Peyer's patch (tissue), 4 donors: ENCODE measurements at places on chromosomes 12 and 14.

GRCh38 chr12:44100264-44100663 lies 264.4 kb downstream of the TMEM117 start:
- DNase-seq, result no peak

DNA sequence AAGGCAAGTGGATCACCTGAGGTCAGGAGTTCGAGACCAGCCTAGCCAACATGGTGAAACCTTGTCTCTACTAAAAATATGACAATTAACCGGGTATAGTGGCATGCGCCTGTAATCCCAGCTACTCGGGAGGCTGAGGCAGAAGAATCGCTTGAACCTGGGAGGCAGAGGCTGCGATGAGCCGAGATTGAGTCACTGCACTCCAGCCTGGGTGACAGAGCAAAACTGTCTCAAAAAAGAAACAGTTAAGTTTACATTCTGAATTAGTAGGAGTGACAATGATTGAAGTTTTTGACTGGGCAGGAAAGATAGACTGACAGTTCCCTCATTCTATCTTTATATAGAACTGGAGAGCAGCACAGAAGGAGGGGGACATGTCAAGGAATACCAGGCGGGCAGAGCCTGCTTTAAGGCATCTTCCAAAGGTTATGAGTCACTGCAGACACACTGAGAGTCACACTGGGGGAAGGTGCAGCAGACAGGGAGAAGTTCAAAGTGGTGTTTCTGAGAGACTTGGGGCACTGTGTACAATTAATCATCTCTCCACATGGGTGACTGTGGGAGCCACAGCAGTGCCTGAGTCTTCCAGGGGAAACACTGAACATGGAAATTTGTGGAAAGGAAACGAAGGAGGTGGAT lies 42.8 kb upstream of the RNASE3 start:
- DNase-seq, result no peak

DNA sequence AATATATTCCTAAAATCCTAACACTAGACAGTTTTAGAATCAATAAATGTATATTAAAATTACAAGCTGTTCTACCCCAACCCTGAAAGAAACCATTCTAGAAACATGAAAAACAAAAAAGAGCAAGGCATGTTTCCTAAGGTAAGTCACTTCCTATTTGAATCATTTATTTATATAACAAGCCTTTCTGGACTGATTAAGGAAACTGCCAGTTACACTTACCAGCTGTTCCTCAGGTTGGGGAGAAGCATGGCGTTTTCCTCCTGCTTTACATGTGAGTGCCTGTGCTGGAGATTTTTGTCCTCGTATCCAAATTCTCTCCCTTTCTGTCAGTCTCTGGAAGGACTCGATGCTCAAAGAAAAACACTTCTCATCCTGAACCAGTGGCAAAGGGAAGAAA lies 183.3 kb downstream of the EFCAB11 start:
- DNase-seq, result no peak

DNA sequence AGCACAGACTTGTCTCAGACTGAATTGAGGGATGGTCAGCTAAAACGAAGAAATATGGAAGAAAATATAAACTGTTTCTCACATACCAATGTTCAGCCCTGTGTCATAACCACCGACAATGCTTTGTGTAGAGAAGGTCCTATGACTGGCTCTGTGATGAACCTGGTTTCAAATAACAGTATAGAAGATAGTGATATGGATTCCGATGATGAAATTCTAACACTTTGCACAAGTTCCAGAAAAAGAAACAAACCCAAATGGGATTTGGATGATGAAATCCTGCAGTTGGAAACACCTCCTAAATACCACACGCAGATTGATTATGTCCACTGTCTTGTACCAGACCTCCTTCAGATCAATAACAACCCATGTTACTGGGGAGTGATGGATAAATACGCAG lies 7.9 kb upstream of the MAPK1IP1L start:
- no peak for DNase-seq
